NCI-H1694 (cell line): ENCODE measurements at places on chromosomes 13 and 19.

- no peak for DNase-seq
Measured at GRCh38 chr19:54279406-54279962, 1.4 kb downstream of the LILRB2 start.

- DNase-seq, result no peak
Measured at GRCh38 chr19:54179921-54180461, 7.0 kb upstream of the TMC4 start.

- DNase-seq, result no peak
Measured at GRCh38 chr13:52022356-52022755, 2.1 kb upstream of the UTP14C start.

DNA sequence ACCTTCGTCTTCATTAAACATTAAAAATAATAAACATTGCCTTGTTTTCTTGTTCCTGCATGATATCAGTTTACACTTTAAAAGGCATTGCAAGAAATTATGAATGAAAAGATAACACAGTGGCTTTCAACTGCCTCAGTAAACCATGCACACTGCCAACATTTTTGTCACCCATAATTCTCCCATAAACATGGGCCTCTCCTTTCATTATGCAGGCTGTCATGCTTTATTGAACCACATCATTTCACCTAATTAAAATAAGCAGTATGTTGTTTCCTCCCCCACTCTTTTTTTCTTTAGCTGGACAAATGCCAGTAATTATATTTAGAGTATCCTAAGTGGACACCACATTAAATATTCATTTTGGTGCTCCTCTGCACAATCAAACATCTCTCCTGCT is 1566.5 kb upstream of the SLC10A2 start:
- peak; percentile 87 for DNase-seq

- DNase-seq, result no peak
Measured at GRCh38 chr13:52599037-52599847, 43.0 kb upstream of the HNRNPA1L2 start.

- DNase-seq, result no peak
Measured at GRCh38 chr13:32707471-32707870, 121.2 kb downstream of the PDS5B start.

DNA sequence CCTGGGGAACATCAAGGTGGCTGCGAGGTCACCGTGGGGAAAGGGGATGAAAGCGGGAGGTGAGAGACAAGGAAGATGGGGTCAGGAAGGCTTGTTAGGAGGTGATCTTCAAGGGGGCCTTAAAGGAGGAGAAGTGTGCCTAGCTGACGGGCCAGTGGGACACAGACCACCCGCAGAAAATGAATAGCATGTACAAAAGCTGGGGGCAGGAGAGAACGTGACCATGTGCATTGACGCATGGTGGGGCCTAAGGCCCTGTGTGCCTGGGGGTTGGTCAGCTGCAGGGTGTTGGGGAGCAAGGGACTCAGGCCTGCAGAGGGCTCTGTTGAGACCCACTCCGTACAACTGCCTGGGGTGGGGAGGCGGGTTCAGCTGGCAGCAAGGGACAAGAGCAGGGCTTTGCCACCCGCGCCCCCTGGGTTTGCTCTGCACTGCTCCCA is 5.9 kb downstream of the RAB8A start:
- DNase-seq, result no peak

DNA sequence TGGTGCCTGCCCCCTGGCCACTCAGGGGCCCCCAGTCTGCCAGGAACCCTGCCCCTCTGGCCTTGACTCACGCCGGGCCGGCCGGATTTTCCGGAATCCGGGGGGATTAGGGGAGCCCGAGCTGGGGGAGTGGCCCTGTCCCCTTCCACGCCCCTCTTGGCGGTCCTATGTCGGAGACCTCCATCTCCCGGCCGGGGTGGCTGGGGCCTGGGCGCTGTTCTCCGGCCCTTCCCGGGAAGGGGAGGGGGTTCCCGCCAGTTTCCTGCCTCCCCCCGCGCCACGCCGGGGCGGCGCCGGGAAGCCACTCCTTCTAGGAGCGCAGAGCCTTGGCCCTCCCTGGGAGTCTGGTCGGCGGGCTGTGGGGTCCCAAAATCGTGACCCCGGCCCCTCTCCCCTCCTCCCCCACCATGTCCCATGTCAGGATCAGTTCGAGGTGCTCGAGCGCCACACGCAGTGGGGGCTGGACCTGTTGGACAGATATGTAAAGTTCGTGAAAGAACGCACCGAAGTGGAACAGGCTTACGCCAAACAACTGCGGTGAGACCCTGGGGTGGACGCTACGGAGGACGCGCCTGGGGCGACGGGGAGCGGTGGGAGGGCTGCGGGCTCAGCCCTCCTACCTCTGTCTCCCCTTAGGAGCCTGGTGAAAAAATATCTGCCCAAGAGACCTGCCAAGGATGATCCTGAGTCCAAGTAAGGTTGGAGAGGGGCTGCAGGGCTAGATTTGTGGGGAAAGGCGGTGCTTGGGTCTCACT is 1.3 kb downstream of the TRIP10 start:
- no peak for DNase-seq

DNA sequence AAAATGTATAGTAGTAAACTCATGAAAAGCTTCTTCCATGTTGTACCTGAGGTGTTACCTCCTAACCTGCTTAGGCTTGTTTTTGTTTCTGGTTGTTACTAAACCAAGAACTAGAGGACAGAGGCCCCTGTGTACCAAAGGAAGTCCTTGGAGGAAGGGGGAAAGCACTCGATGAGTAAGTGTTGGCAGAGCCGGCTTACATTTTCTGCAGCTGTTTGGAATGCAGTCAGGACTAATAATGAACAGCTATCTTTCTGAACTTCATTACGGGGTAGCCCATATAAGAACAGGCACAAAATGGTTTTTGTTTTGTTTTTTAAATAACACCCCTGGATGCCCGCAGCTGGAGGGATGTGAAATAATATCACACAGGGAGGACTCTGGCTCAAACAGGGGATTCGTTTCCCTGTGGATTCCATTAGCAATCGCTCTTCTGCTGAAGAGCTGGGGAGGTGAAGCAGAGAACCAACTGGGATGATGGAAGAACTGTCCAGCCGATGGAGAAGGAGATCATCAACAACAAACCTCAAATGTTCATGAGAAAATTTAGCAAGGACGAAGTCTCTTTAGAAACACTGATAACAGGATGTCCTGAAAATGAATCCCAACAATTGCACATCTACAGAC is 214.2 kb upstream of the MAB21L1 start:
- DNase-seq, result no peak

DNA sequence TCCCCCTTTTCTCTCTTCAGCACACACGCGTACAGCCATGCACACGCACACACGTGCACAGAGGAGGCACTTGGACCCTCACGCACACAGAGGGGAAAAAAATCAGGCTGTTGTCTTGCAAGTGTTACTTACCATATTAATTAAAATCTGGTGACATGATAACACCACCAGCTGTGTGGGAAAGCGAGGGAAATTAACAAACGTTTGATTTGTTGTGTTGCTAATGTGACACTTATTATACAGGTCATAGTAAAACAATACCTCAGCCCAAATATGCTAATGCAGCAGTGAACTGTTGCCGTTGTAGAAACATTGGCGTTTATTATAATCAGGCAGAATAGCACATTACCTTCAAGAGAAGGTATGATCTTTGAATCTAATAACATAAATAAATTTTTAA is 211.7 kb downstream of the TEX29 start:
- no peak for DNase-seq

DNA sequence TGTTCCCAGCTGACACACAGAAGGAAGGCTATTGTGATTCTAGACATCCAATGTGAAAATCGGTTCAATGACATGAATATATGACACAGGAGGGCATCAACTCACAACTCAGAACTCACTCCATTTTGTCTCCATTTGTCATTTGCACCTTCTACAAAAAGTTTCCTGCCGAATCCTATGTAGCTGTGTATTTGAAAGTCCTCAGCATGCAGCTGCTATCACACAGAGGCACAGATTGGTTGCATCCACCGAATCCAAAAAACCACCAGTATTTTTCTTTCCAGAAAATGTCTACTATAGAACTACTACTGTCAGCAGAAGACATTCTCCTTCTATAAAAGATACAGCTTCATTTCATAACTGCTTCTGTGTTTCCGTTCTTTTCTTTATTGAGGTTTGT is 13.3 kb downstream of the PCDH9 start:
- DNase-seq, result no peak

- DNase-seq, result no peak
Measured at GRCh38 chr13:74250738-74251190, 116.6 kb upstream of the KLF12 start.

DNA sequence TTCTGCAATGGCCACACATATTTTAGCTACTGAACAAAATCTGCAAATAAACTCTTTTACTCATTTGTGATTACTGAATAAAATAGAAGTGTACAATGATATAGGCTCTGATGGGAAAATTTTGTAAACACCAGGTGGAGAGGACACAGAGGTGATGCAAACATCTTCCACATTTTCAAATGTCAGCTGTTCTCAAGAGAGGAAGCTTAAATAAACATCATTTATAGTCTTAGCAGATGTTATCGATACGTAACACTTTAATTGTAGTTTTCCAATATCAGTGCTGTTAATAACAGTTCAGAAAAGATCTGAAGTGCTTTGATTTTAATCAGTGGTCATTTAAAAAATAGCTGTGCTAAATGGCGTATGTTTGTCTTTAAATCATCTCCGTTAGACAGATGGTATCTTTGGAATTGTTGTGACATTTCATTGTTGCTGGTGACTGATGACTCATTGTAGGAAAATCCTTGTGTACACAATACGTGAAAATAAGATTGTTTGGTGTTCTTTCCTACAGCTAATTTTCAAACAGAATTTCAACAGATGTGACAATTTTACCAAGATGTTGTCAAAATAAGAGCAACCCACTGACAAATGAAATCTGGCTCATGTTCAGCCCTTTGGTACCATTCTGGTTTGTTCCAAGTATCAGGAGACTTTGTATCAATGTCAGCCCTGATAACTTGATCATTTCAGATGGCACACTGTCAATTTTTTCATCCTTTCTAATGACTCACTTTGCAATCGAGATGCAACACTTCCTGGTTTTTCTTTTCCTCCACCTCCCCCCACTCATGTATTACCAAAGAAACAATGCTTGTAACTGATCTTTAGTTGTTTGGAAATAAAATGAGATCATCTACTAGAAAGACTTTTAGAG is 516.0 kb downstream of the DCT start:
- peak; percentile 55 for DNase-seq

DNA sequence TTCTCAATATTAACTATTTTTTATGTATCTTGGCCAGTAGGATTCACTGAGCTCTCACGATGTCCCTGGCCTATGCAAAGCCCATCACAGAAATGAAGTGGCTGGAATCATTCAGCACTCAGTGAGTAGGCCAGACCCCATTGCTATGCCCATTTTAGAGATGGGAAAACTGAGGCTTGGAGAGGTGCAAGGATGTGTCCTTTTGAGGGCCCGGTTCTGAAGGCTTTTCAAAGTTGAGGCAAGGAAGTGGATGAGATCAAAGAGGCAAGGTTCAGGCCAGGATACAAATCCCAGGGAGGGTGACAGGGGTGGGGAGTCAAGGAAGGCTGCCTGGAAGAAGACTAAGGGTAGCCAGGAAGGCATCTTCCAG is 18.7 kb upstream of the ERCC1 start:
- DNase-seq, result no peak

- DNase-seq, result peak; percentile 40
Measured at GRCh38 chr13:97344265-97345175, 89.4 kb upstream of the RAP2A start.

DNA sequence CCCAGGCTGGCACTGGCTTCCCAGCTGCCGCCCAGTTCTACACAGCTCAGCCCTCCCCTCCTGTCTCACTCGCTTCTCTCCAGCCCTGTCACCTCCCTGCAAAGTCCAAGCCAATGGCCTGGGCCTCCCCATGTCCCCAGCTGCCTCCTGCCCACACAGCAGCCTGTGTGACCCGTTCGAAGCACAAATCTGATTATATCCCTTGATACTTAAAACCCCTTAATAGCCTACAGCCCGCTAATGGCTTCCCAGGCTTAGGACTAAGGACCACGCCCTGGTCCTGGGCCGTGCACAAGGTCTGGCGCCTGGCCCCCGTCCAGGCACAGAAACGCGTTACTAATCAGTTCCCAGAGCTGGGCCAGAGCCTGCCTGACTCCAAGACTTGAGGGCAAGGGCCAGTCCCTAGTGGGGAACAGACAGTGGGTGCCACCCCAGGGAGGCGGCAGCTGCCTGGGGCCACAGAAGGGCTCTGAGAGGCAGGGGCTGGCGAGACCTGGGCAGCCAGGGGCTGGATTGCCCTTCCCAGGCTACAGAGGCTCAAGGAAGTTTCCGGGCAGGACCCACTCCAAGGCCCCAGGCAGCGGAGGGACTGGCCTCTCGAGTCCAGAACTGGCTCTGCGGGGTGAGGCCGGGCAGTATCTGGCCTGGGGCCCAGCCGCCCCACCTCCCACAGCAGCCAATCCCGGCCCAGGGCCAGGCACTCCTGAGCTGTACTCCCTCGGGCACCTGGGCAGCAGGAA is 10.4 kb downstream of the XAB2 start:
- DNase-seq, result no peak

DNA sequence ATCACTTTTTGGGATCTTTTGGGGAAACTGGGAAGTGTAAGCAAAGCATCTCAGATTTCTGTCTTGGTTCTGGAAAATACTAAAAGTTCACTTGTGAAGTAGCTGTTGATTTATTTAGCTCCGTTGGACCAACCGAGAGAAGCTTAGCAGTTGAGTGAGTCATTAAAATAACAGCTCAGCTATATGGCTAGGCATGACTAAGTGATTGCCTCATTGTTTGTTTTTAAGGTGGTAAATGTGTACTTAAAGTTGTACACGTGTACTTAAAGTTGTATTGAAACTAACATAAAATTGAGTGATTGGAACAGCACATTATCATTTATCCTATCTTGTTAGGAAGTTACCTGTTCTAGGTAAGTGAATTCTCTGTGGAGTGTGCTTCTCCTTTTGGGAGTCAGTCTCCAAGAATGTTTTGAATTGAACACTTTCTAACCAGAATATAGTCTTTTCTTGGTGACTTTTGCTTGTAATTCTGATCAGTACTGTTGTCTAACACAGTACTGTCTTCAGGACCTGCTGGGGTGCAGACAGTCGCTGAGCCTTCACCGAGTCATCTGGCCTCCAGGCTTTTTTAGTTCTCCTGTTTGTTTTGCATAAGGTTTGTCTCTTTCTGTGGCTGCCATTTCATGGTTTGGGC is 2.9 kb upstream of the DCUN1D2 start:
- DNase-seq, result no peak

DNA sequence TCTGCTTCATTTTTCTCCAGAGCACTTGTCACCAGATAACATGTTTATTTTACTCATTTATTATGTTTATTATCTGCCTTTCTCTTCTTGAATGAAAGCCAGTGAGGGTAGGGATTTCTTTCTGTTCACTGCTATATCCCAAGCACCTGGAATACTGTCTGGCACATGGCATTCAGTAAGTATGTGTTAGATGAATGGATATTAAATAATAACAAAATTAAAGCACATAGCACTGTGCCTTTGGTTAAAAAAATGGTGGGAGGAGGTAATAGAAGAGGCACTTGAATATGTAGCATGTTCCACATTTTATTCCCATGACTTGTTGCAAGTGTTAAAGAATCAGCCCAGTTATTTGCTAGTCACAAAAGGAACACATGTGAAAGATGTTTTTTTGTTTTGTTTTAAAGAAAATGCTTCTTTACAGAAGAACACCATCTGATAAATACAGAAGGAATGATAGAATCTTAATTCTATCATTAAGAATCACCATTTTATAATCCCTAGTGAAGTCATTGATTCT is 151.0 kb downstream of the DLEU7 start:
- DNase-seq, result no peak

GRCh38 chr13:72523049-72523448 is 204.4 kb downstream of the MZT1 start:
- DNase-seq, result no peak
